CD4-positive, alpha-beta T cell (primary cell): ENCODE measurements at places on chromosomes 5 and 9.

DNA sequence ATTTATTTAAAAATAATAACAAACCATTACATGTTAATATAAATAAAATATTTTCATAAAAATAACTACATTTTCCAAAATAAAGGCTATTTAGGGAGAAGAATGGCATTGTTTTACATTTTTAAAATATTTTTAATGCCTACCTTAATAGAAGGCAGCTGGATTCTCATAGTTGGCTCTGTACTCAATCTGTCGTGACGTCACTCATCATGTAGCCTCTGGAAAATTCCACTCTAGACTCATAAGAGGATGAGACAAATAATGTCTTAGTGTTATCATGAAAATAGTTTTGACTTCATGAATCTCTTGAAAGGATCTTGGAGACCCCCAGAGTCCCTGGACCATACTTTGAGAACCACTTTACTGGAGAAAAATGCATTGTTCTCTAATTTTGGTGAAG is 93.1 kb downstream of the NXNL2 start:
- DNase-seq = no peak

- no peak for DNase-seq
Measured at GRCh38 chr5:173591056-173591514, 25.4 kb downstream of the BOD1 start.

DNA sequence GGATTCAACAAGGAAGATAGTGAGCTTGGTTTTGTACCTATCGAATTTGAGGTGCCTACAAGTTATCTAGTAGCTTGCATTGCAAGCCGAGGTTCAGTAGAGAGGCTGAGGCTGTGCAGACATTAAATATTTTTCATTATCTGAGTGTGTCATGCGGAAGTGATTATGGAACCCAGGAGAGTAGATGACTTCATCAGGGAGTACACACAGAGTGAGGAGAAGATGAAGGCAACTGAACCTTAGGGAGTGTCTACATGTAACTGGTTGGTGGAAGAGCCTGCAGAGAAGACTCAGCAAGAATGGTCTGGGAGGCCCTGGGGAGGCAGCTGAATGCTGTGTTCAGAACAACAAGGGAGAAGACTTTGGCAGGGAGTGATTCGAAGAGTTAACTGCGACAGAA is 393.9 kb downstream of the ARHGEF28 start:
- no peak for DNase-seq

DNA sequence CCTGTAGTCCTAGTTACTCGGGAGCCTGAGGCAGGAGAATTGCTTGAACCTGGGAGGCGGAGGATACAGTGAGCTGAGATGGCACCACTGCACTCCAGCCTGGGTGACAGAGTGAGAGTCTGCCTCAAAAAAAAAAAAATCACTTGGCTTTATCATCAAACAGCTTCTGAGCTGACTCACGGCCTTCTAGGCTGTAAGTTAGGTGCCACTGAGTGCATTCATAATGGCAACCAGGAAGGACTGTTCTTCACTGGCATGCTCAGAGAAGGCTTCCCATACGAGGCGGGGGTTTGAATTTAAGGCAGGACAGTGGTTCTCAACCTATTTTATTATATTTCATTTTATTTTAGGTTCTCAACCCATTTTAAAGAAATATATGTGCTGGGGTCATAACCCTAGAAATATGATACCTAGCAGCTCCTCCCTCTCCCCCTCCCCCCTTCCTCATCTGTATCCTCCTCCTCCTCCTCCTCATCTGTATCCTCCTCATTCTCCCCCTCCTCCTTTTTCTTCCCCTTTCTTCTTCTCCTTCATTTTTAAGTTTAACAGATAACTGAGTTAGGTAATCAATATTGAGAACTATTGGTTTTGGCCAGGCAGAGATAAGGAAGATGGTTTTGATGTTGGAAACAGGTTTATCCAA is 19.0 kb upstream of the LHFPL2 start:
- no peak for DNase-seq

DNA sequence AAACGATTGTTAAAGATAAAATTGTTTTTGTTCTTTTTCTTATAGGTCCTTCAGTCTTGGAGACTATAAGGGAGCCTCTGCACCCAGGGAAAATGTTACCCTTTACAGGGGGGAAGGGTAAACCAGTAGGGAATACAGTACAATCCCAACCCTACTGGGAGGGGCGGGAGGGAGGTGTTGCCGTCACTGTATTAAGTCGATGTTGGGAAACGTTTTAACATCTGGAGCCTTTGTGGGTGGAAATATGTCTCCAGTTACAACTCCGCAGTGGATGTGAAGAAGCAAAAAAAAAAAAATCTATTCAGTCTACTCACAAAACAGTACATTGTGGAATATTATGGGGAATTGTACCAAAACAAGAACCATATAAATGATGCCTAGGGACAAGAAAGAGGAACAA is 47.2 kb upstream of the FCHO2 start:
- DNase-seq = no peak

GRCh38 chr5:139363937-139364336 is 19.2 kb downstream of the SLC23A1 start:
- no peak for DNase-seq

- DNase-seq = no peak
Measured at GRCh38 chr9:99712214-99712613, 109.5 kb upstream of the NR4A3 start.

- DNase-seq = no peak
Measured at GRCh38 chr5:171258737-171259415, 50.2 kb upstream of the TLX3 start.

DNA sequence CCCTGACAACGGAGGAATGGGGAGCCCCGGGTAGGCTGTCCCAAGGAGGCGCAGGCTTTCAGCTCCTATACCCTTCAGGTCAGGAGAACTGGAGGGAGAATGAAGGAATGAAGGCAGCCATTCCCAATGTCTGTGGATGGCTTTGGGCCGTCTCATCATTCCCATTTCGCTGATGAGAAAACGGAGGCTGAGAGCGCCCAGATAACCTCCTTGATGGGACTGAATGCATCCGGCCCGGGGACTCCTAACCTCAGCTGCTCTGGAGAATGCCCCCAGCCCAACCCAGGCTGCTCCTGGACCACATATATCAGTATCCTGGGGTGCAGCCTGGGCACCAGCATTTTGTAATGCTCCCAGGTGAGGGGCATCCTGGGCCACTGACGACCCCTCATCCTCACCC is 52.6 kb upstream of the RNU6ATAC start:
- no peak for DNase-seq

DNA sequence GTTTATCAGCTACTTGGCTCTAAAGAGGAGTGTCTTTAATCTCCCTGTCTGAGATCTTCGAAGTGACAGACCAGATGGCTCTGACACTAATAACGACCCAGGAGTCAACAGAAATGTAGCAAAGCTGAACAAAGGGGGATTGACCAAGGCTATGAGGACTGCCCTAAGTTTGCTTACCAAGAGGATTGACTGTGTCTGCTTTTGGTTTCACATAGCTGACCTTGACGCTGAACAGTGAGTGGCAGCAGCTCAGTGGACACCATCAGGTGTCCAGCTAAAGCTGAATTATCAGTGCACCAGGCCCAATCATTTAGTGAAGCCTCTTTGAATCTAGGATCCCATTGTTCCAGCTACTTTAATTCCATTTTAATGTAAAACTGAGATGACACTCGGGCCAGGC is 262.6 kb downstream of the COX7C start:
- DNase-seq = no peak

DNA sequence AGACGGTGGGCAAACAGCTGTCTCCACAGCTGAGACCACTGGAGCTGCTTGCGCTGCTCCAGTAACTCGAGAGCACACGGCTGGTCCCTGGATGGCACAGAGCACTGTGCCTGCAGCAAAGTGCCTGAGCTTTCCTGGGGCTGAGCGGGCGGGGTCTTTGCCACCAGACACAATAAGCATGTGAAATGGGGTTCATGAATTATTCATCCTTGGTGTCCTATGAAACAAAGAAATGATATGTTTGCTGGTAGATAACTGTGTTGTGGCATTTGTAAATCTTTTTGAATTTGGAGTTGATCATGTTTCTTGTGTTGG is 151.7 kb upstream of the MPDZ start:
- DNase-seq = no peak

DNA sequence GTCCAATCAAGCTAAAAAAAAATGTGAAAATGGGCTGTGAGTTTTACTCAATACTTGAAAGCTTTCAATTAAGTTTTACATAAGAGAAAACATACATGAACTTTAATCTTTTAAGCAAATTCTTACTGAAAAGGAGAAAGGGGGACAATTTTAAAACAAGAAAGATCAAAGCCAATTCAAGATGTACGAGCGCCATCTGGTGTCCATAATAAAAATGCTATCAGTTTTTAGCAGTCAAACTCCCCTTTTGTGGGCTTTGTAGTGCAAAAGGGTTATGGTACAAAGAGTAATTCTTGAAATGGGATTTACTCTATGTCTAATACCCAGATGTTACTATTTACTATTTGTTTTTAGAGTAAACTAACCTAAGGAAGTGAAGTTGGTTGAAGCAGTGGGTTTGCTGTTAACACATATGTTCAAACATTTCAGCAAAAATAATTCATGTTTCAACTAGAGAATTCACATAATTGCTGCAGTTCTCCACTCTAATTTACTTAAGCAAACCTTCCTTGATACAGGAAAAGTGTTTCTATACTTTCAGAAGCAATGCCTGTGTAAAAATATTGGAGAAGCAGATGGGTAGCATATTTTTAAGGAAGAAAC is 228.2 kb upstream of the TYRP1 start:
- DNase-seq = no peak

DNA sequence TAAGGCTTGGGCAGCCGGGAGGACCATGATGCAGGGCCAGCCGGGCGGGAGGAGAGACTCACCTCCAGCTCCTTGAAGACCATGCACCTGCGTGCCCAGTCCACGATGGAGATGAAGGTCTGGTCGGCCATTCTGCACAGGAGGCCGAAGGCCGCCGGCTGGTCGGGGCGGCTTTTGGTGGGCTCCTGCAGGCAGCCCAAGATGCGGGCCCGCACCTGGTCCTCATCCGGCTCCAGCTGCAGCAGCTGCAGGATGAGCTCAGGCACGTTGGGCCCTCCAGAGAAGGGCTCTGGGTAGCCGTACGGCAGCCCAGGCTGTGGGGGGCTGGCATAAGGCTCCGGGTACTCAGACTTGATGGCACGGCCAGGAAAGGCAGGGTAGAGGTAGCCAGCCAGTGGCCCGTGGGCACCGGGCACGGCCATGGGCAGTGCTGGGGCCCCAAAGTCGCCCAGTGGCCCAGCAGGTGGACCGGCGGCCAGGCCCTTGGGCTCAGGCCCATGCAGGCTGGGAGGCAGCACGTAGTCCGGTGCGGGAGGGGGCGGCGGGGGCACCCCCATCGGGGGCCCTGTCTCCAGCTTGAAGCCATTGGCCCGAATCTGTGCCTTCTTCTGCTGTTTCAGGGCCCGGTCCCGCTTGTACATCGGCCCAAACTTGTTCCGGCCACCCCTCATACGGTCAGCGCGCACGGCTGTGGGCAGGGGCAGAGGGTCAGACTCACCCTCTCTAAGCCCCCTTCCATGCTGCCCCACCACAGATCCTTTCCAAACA is 7.0 kb downstream of the NR5A1 start:
- no peak for DNase-seq

- no peak for DNase-seq
Measured at GRCh38 chr5:39024005-39024404, 50.2 kb downstream of the RICTOR start.
